ENCODE measurements at places on chromosomes 4 and X. TPM values are rescaled to one million over a fixed set of nuclear protein-coding genes. Genes with fewer than 3 reads are reported as not detected.

PCDH11X gene
- total RNA-seq: not detected

RBM47 gene
- total RNA-seq: not detected

SERPINA7 gene
- total RNA-seq: not detected

CTAG2 gene
- not detected for total RNA-seq

DCX gene
- not detected for total RNA-seq
